ENCODE measurements at places on chromosomes 16 and 17.

DNA sequence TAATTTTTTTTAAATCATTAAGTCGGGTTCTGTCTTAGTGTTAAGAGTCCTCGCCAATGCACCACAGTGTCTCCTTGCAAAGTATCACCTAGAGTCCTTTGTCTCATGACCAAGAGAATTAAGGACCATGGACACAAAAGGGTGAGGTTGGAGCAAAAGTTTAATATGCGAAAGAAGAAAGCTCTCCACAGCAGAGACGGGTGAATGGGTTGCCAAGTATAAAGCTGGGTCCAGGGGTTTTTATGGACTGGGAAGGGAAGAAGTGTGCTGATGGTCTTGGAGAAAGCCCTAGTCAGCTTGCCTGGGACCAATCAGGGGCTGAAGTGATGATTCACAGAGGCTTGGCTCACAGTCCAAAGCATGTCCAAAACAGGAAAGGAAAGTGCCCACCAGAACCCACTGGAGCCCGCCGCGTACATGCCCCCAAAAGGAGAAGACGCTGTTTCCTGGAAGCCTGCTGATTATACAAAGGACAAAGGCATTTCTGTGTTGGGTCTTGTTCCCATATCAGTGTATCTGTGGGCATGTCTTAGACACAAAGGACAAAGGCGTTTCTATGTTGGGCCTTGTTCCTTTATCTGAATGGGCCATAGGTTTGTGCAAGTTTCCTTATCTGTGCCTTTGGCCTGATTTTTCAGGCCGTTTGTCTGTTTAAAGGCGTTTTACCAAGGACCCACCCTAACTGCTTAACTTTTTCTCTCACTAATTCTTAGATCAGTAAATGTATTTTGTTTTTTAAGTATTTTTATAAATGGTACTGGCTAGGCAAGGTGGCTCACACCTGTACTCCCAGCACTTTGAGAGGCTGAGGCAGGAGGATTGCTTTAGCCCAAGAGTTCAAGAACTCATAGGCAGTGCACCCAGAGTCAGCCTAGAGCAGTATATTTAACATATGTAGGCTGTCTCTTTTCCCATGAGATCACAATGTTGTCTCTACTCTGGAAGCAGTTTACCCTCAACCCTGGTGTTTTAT, 28.7 kb upstream of the ATF7IP2 start:
- H3K27ac ChIP-seq = no peak overlapping the region
- DNase-seq = peak; percentile 40
- no peak overlapping the region for H3K4me3 ChIP-seq

GRCh38 chr16:8832717-8833105, 35.1 kb downstream of the PMM2 start:
- peaks cover 10% of the 10 kb centered on the region for H3K36me3 ChIP-seq
- H3K27ac ChIP-seq = no peak overlapping the region
- no peak for DNase-seq
- no peaks in the 10 kb centered on the region for H3K27me3 ChIP-seq
- no peaks in the 10 kb centered on the region for H3K4me1 ChIP-seq

DNA sequence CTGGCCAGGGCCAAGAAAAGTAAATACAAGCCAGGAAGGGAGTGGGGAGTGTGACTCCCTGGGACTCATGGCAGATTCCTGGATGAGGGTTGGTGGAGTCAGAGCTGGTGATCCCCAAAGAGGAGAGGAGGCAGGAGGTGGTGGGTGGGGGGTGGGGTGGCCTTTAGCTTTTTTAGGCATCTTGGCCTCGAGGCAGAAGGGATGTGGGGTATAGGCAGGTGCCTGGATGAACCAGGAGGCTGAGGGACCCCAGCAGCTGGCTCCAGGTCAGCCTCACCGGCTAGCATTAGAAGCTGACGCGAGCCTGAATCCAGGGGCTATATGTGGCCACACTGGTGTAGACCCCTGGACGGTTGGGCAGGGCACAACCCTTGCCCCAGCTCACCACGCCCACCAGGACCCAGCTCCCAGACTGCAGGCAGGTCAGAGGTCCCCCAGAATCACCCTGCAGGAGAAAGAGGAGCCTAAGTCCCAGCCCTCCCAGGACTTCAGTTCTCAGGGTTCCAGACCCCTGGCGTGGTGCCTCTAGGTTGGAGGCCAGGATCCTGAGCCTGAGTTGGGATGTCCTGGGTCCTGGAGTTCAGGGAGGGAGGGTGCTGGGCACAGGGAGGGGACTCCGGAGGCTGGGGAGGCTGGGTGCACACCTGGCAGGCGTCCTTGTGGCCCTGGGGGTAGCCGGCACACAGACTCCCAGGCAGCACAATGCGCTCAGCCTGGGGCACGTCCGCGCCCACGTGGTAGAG, 2.8 kb downstream of the PRSS33 start:
- H3K4me1 ChIP-seq = peaks cover 11% of the 10 kb centered on the region
- H3K27me3 ChIP-seq = no peaks in the 10 kb centered on the region
- no peaks in the 10 kb centered on the region for H3K36me3 ChIP-seq
- H3K27ac ChIP-seq = no peak overlapping the region
- no peak for DNase-seq

DNA sequence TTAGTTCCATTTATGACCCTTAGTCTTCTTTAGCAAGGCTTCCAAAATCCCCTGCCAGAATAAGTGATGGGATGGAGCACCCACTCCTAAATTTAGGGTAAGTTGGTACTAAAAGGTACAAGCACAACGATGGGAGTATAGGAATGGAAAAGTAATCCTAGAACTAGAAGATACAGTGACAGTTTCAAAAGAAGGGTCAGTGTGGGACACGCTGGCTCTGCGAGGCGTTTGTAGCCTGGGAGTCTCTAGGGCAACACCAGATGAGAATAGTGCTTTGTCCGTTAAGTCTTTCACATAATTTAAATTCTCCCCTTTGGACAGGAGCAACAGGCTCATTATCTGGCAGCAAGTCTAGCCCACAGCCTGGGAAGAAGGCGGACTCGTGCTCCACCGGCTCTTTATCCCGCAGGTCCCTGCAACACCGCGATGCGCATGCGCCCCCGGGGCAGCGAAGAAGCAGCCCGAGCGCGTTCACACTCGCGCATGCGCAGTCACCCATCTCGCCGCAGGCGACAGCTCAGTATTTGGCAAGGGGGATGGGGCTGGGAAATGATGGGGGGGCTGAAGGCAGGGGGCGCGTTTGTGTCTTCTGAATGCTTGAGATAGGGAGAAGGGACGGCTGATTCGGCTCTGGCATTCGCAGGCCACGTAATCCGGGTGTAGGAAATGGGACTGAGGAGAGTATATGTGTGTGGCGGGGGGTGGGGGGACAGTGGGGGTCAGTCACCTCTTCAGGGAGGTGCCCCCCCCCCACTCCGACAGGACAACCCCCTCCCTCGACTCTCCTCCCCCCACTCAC, 564 bp downstream of the SPOP start:
- no peaks in the 10 kb centered on the region for H3K36me3 ChIP-seq
- peak overlapping the region; percentile 80 for H3K4me3 ChIP-seq
- no peak for DNase-seq
- H3K27ac ChIP-seq = peak overlapping the region; percentile 98
- H3K4me1 ChIP-seq = peaks cover 36% of the 10 kb centered on the region

- peaks cover 29% of the 10 kb centered on the region for H3K4me1 ChIP-seq
- H3K36me3 ChIP-seq = peaks cover 21% of the 10 kb centered on the region
- DNase-seq = no peak
- H3K27ac ChIP-seq = peak overlapping the region; percentile 36
These were observed 11.2 kb downstream of the PAM16 start for GRCh38 chr16:4339909-4340308.

DNA sequence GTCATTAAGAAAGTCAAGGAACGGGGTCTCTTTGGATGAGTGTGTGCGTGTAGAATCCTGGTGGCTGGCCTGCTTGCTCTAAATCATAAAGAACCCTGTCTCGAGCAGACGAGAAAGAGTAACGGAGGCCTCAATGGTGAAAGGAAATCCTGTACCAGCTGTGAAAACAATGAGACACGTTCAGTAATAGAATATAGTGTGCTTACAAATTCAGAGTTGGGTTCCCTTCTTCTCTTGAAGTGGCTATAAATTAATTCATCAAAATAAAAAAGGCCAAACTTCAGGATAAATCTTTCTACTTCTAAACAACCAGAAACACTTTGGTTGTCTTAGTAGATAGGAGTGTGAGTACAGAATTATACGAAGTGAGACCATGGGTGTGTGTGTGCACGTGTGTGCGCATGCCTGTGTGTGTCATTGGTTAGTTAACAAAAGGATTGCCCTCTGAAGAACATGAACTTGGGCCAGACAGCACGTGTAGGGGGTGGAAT, 48.5 kb downstream of the WWOX start:
- no peaks in the 10 kb centered on the region for H3K27me3 ChIP-seq
- no peak for DNase-seq
- H3K4me3 ChIP-seq = no peak overlapping the region
- no peaks in the 10 kb centered on the region for H3K36me3 ChIP-seq

DNA sequence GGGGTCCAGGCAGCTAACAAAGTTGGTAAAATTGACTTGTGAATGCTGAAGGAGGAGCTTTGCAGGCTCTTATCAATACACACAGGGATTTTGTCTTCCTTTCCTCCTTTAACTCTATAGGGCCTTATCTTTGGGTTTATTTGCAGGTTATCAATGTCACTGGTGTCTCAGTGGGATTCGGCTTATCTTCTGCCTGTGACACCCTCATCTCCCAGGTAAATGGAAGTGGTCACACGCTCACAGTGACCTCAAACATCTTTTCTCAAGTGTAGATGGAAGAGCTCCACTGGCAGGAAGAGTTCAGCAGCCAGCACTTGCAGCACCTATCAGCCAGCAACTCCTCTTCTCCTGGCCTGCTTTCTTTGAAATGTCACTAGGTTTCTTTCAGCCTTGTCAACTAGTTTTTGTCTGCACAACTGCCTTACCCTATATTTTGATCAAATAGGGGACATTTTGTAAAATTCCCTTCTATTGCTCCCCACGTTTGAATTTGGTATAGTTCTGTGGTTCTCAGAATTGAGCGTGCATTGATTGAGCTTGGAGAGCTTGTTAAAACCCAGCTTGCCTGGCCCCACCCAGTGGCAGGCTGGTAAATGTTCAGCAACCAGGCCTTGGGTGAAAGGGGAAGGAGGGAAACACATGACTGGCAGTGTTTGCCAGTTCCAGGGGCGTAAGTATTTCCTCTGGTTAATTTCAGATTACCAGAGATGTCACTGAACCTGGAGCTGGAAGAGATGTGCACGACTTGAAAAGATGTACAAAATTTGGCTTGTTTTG, 12.8 kb downstream of the SLC47A1 start:
- peaks cover 12% of the 10 kb centered on the region for H3K4me1 ChIP-seq
- H3K36me3 ChIP-seq = no peaks in the 10 kb centered on the region
- H3K27ac ChIP-seq = peak overlapping the region; percentile 63
- DNase-seq = no peak
- H3K4me3 ChIP-seq = no peak overlapping the region

DNA sequence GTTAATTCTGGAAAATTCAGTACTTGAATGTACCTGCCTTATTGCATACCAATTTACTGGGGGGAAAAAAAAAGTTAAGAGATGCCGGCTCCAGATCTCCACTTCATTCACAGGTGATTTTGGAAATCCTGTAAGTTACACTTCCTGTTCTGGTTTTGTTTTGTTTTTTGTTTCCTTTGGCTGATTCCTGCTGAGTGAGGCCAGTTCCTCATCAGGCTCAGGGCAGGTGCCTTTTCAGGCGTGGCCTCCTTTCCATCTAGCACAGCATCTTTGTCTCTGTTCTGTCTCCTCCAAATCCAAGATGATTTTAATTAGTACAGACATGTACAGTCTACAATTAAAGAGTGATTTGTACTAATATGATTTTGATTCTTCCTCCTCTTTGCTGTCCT, 19.2 kb downstream of the CYB561 start:
- H3K4me3 ChIP-seq = no peak overlapping the region
- no peak for DNase-seq
- no peaks in the 10 kb centered on the region for H3K27me3 ChIP-seq
- no peak overlapping the region for H3K27ac ChIP-seq

DNA sequence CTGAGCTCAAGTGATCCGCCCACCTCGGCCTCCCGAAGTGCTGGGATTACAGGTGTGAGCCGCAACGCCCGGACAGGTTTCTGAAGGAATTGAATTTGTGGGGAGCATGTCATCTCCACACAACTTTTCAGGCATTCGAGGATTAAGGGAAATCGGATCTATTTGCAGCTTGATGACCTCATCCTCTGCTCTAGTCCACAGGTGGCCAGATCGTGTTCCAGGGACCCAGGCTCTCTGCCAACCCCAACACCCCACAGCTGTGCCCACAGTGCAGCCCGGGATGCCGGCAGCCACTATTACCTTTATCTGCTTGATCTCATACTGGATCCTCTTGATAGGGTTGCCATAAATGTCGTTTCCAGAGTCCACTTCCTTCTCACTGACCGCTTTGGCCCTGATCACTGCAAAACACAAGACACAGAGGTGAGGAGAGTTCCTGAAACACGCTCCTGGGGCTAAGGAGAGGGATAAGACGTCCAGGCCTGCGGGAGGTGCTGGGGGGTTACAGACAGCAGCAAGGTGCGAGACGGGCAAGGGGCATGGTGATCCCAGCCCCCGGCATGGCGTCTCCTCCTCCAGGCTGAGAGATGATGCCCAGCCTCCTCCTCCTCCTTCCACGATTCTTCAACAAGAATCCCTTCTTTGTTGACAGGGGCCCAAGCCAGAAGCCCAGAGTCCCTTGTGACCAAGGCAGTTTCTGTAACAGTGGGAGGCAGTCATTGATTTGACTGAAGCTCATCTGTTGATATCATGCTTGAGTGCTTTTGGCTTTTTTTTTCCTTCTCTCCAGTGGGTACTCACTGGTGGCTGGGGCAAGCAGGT, 29.3 kb downstream of the CEP295NL start:
- no peak for DNase-seq
- no peaks in the 10 kb centered on the region for H3K27me3 ChIP-seq
- peak overlapping the region; percentile 56 for H3K27ac ChIP-seq
- H3K36me3 ChIP-seq = no peaks in the 10 kb centered on the region
- H3K4me3 ChIP-seq = no peak overlapping the region
- H3K4me1 ChIP-seq = peaks cover 60% of the 10 kb centered on the region

DNA sequence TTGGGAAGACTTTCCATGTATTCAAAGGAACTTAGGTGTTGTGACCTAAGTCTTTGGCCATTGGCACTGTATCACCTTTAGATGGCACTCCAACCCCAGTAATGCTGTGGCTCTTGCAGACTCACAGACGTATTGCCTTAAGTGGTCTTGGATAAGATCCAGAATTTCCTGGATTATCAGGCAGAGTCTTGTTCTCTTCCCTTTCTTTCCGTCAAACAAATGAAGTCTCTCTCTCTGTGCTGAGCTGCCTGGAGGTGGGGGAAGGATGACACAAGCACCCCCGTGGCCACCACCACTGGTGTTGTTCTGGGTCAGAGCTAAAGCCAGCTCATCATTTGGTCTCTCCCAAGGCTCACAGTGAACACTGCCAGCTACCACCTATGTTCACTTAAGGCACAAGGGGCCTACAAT, 789.9 kb upstream of the KIF2B start:
- no peak overlapping the region for H3K4me3 ChIP-seq
- no peaks in the 10 kb centered on the region for H3K4me1 ChIP-seq
- no peak overlapping the region for H3K27ac ChIP-seq
- H3K27me3 ChIP-seq = no peaks in the 10 kb centered on the region

- no peak for DNase-seq
- no peak overlapping the region for H3K27ac ChIP-seq
- no peaks in the 10 kb centered on the region for H3K36me3 ChIP-seq
- no peaks in the 10 kb centered on the region for H3K27me3 ChIP-seq
- H3K4me3 ChIP-seq = no peak overlapping the region
- H3K4me1 ChIP-seq = no peaks in the 10 kb centered on the region
These were observed 540.3 kb downstream of the WWOX start for GRCh38 chr16:78639775-78640174.
